Activated T-cell treated with anti-CD3 and anti-CD28 coated beads, Interleukin-2, amount 50 U/mL, for 48 hours (primary cell): ENCODE measurements at places on chromosomes 5 and 9.

DNA sequence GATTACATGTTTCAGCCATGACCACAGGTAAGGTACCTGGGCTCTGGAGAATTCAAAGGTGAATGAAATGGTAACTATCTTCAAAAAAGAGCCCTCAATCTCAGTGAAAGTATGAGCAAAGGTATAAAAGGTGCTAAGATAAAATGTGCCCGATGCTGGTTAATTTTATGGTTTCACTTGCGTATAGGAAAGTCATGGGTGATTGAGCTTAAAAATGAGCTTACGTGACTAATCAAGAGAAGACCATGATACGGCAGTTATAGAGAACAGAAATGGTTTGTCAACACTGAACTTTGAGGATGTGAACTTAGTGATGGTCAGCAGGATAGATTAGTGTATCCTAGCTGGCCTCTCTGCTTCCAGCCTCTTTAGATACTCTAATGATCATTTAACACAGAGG lies 320.1 kb downstream of the DEPDC1B start:
- DNase-seq: no peak

- DNase-seq: no peak
Observed at GRCh38 chr5:157509587-157509986, 49.6 kb downstream of the NIPAL4 start.

DNA sequence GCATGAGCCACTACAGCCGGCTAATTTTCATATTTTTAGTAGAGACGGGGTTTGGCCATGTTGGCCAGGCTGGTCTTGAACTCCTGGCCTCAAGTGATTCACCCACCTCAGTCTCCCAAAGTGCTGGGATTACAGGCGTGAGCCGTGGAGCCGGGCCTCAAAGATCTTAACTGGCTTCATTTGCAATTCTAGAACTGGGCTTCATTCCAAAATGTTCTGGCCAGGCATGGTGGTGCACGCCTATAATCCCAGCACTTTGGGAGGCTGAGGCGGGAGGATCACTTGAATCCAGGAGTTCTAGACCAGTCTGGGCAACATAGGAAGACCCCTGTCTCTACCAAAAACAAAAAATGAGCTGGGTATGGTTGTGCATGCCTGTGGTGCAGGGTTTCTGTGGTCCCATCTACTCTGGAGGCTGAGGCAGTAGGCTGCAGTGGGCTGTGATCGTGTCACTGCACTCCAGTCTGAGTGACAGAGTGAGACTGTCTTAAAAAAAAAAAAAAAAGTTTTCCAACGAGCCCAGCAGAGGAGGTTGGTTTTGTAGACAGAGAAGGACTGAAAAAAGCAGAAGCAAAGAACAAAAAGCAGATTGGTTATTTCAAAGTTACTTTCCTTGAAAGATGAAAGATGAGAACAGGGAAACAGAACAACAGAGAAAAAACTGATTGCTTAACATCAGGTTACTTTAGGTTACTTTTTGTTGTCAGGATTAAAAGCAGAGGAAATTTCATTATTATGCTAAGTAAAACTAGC lies 78.2 kb downstream of the ANKRD55 start:
- DNase-seq: no peak

DNA sequence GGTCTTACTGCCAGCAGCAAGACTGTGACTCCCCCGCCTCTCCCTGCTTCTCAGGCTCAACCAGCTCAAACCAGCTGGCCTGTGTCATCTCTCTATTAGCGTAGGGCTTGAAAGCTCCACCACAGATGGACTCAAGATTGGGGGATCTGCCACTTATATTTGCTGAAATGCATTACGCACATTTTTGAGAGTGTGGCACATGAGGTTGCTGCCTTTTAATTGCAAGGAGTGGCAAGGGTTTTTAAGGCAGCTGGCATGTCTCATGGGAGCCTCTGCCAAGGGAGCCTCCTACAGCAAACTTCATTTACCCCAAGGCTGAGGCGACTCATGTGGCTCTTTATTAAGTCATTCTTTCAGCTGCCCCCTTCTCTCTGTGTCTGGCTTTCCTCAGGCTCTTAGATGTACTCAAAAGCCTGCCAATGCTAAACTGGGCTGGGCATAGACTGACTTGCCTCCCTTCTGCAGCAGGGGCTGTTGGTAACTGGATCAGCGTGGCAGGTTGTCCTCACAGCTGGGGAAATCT lies 219.3 kb downstream of the SMARCA2 start:
- no peak for DNase-seq

DNA sequence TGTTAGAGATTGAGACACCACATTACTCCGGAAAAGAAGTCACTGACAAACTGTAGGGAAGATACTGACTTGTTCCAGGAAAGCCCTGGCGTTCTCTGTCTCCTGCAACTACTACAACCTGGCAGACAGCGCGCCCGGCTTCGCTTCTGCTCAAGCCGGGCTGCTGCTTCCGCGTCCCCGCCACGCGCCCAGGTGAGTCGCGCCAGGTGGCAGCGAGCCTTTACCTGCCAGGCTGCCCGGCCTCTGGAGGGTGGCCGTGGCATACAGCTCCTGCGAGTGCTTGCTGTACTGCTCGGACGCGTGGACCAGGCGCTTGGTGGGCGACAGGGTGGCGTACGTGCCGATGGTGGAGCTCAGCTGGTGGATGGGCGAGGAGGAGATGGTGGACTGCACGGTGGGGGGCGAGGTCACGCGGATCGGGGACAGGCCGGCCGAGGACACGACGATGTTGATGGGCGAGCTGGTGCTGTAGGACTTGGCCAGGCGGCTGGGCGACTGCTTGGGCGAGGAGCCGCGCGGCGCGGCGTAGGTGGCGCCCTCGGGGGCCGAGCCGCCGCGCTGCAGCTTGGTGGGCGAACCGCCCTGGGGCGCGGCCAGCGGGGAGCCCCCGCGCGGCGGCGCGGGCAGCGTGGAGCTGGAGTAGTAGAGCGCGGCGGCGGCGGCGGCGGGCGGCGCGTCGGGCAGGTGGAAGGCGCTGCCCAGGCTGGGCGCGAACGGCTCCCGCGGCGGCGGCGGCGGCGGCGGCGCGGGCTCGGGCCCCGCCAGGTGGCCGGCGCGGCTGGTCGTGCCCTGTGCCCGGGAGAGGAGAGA lies 519.6 kb downstream of the CTNND2 start:
- no peak for DNase-seq

DNA sequence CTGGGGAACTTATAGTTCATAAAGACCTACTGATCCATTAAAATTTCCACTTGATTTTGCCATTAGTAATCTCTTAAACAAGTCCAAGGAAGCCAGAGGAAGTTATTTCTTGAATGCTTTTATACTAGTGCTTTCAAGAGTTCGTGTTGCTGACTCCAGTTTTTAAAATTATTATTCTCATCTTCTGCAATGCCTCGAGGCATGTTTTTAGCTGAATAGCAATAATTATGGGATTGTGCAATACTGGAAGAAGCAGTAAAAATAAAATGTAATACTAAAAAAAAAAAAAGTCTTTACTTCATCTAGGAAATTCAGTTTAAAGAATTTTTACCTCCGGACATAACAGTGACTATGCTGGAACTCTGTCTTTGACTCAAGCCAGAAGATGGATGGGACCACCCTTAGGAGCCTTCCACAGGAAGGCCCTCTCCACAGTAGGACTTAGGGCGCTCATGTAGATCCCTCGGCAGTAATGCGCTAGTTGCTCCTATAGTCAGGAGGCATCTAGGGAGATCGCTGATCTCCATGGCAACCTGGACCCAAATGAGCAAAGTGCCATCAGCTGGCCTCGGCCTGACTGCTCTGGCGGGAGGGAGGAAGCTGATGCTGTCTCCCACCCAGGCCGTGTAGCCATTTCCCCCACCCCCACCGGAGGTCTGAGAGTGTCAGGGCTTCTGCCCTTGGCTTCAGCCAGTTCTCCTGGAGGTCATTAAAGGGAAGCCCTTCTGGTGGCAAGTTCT lies 56.7 kb downstream of the DAPK1 start:
- no peak for DNase-seq

DNA sequence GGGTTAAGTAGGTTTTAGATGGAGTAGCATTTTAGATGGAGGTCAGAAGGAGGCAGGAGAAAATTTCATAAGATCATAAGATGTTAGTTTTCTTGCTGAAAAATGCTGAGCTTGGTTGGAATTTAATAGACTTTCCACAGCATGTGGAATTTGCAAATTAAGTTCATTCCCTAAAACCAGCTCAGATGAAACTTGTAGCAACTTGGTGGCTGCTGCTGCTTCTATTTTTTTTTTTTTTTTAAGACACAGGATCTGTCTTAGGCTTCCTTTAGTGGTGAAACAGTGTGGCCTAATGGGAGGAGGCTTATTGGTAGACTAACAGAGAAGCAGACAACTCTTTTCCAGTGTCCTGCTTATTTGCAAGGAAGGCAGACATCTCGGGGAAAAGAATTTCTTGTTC lies 154.5 kb downstream of the AOPEP start:
- no peak for DNase-seq

GRCh38 chr9:137785704-137786161 lies 91.8 kb upstream of the CACNA1B start:
- no peak for DNase-seq

- no peak for DNase-seq
Observed at GRCh38 chr9:69370430-69370829, 45.4 kb downstream of the ENTREP1 start.

DNA sequence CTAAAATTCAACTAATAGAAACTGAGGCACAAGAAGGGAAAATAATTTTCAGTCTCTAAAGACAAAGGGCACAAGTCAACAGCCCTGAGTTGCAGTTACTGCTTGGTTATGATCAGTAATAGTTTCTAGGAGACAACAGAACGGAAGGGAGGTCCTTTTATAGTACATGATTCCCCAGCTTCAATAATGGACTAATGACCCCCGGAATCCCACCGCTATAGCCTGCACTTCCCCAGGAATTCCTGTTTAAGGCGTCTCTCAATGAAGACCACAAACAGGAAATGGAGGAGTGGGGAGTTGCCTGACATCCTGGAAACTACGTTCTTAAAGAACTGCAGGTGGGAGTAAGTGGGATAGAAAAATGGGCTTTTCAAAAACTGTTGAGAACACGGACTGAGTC lies 60.6 kb downstream of the DIAPH1 start:
- no peak for DNase-seq

- DNase-seq: no peak
Observed at GRCh38 chr9:133837627-133838597, 99.8 kb upstream of the SARDH start.

- no peak for DNase-seq
Observed at GRCh38 chr9:127642082-127642740, 30.1 kb downstream of the STXBP1 start.
